ENCODE measurements at places on chromosomes 11 and 22.

- no peak for ATAC-seq
These were observed 8.7 kb downstream of the SBF2 start for GRCh38 chr11:10285148-10285802.

DNA sequence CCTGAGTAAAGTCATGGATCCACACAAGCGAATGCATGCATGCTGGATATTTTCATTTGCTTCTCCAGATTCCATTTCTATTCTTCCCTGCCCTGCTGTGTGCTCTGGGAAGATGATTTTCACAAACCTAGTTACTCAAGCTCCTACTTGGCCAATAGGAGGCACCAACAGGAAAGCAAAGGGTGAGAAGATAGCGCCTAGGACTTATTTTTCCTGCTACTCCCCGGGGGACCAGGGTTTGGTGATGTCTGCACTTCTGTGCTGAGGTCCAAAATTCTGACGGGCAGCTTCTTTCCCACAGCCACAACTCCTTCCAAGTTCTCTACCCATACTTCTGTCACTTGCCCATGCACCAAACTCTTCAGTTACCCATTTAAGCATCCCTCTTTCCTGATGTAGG lies 509.3 kb upstream of the TENM4 start:
- ATAC-seq = no peak

GRCh38 chr11:17777086-17777737 lies 42.6 kb downstream of the KCNC1 start:
- no peak for ATAC-seq

- ATAC-seq = peak; percentile 39
These were observed 209.5 kb downstream of the NTM start for GRCh38 chr11:131579932-131580387.

- ATAC-seq = no peak
These were observed 6.9 kb upstream of the MUC5AC start for GRCh38 chr11:1150769-1151365.

DNA sequence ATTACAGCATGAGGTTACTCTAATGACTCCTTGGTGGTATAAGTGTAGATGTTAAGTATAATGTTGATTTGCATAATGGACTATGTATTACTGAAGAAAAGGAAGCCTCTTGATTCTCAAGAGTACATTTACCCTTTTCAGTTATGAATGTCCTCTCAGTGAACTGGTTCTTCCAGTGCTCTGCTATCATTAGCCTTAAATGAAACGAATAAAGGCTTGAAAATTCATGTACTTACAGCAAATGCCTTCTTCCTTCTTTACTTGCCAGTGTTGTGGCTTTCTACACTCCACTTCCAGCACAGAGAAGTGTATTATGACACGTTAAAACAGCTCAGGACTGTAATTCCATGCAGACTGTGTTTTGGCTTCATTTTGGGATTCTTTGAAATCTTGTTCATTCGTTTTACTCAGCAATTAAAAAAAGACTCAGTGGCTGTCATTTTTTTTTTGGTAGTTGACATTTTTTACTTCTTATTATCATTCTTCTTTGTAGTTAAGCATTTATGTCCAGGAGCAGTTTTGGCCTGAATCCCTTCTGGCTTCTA lies 96.9 kb downstream of the MTMR3 start:
- ATAC-seq = peak; percentile 36

DNA sequence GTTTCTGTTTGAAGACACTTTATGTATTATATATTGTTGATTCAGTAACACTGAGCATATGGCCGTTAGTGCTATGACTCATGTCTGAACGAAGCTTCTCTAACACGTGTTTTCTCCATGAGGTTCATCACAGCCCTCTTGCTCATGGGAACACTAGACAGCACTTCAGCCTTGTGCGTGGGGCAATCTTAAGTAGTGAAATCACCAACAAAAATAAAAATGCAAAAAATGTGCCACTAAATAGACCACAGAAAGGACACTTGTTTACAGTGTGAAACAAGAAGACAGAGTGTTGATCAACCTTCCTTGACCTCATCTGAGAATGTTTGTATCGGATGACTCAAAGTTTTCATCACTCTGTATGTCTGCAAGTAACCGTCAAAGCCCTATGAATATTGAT lies 94.5 kb downstream of the FDX1 start:
- peak; percentile 39 for ATAC-seq

GRCh38 chr11:102762361-102762767 lies 18.1 kb downstream of the MMP10 start:
- ATAC-seq = peak; percentile 63

DNA sequence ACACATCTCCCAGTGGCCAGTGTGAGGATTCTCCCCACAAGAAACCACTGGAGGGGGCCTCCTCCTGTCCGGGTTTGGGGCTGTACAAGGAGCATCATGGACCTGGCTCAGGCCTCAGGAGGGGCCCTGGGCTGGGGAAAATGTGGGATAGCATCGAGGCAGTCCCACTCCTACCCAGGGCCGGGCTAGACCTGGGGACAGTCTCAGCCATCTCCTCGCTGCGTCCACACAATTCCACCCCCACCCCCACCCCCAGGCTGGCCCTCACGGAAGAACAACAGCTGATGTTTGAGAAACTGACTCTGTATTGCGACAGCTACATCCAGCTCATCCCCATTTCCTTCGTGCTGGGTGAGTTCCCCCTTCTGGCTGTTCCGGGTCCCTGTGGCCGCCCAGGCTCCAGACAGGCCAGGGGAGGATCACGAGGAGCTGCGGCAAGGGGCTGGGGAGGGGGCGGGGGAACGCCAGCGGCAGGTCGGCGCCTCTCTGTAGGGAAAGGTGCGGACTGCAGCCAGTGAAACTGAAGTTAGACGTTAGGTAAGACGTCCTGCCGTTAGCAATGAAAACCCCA lies 4.8 kb downstream of the BEST1 start:
- ATAC-seq = peak; percentile 46

DNA sequence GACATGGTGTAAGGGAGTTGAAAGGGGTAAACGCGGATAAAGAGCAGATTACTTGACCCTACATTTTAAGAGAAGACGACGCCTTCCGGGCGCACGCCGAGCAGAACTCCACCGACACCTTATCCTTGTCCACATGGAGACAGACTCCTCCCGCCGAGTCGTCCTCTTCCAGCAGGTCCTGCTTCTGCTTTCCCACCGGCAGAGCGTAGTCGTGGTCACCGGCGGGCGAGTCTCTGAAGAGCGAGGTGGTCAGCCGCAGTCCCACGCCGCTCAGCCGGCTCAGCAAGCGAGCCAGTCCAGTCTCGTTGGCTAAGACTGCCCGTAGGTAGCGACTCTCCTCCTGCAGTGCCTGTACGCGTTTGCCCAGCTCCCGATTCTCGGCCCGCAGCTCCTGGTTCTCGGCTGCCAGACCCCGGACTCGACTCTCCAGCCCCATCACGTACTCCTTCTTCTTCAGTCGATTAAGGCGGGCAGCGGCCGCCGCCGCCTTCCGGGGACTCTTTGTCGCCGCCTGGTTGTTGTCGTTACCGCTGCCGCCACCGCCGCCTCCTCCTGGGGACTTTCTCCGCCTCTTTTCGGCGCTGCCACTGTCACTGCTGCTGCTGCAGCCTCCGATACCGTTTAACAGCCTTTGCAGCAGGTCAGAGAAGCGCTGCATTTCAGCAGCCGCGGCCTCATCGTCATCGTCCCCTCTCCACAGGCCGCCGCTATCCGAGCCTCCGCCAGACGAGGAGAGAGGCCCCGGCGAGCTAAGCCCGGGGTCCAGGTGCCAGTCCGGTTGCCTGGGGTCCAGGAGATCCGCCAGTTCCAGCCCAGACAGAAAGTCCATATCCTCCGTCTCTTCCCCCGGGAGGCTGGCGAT lies 945 bp downstream of the CREBZF start:
- peak; percentile 71 for ATAC-seq

DNA sequence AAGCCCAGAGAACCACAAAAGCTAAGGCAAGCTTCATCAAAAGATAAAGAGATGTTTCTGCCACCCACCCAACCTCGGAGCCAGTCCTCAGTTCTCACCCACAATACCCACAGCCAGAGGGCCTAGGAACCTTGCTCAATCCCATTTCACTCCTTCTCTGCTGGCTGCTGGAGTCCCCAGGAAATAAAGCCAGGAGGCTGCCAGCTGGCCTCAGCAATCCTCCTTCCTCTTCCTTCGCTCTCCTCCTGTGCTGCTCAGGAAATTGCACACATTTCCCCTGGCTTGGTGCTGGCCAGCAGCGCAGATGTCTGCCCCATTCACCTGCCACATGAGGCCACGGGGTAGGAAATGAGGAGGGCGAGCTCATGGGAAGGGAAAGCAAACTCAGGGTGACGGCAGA lies 91.8 kb upstream of the LDLRAD3 start:
- no peak for ATAC-seq

DNA sequence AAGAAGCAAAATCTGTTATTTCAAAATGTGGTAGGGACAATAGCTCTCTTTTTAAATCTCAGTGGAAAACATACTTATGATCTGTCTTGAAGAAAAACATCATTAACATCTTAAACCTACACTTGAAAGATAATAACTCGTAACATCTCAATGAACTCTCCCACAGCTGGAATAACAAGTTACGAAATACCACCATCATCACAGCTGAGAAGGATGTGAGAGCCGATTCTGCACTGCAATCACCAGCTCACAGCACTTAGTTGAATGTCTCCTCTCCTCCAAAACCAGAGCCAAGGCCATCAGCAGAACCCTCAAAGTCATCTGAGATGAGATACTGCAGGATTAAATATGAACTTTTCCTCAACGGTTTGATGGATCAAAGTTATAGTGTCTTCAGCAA lies 124.3 kb downstream of the ARHGAP20 start:
- ATAC-seq = no peak

DNA sequence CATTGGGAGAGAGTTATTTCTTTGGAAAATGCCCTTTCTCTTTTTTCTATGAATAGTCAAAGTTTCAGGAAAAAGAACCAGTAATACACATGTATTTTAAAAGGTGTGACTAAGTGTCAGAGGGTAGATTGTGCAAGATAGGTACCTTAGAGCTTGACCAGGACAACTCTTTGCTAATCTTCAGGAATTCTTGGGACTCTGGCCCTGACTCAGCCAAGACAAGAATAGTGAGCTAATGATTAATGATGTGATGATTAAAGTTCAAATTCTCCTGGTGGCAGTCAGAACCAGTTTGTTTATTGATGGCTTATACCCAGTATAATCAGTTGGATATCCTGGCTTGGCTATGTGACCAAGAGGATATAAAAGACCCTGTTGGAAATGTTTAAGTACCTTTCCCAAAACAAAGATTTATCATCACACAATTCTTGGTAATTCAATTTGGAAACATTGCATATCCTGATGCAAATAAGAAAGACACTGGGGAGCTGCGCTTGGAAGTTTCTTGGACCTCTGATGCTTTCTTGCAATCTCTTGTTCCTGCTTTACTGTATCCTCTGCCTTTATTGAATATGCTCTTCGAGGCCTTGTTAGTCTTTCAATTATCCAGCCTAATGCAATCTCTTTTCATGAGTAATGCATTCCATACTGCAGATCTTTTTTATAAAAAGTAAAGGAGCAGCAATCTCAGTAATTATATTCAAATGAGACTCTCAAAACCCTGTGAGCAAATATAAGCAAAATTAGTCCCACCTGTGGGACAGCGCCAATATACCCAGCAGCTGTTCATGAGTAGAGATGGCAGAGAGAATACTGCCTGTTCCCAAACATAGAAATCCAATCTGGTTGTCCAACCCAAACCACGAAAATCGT lies 48.0 kb upstream of the CEP126 start:
- peak; percentile 70 for ATAC-seq

DNA sequence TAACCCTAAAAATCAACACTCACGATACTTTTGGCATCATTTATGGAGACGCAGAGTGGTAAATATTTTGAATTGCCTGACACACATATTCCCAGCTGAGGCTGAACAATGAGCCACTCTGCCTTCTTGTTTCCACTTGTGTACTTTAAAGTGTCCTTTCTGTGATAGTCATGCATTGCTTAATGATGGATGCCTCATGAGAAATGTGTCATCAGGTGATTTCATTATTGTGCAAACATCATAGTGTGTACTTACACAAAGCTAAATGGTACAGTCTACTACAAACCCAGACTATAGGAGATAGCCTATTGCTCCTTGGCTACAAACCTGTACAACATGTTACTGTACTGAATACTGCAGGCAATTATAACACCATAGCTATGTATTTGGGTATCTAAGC lies 44.2 kb downstream of the MRE11 start:
- ATAC-seq = peak; percentile 100

GRCh38 chr11:61472282-61472681 lies 36.3 kb upstream of the LRRC10B start:
- no peak for ATAC-seq

DNA sequence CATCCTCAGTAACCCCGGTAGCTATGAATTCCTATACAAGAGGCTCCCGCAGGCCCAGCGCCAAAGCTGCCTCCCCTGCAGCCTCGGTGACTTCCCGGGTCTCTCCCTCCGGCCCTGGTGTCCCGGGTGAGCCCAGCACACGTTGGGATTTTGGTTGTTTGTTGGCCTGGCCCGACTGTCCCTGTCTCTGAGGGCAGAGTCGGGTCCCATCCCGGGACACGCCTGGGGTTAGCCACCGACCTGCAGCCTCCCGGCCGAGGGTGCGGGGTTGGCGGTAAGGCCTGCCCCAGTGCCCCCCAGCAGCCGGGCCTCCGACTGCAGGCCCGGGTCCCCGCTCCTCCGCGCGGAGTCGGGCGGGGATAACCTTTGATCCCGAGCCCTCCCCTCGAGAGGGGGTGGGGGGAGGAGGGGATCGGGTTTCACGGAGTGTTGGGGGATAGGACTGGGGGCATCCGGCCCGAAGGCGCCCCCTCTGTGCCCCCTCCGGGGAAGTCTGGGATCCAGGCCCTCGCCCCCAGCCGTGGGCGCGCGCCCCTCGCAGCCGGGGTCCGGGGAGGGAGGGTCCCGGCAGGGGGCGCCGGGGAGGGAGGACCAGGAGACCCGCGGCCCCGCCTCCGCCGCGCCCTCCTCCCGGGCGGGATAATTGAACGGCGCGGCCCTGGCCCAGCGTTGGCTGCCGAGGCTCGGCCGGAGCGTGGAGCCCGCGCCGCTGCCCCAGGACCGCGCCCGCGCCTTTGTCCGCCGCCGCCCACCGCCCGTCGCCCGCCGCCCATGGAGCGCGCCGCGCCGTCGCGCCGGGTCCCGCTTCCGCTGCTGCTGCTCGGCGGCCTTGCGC lies at the start of gene FBLN1:
TSS of gene FBLN1 (plus strand) at position 669 of the 835 bp plus-strand sequence. CDS start at position 772, 103 bp downstream.
- ATAC-seq = peak; percentile 23

DNA sequence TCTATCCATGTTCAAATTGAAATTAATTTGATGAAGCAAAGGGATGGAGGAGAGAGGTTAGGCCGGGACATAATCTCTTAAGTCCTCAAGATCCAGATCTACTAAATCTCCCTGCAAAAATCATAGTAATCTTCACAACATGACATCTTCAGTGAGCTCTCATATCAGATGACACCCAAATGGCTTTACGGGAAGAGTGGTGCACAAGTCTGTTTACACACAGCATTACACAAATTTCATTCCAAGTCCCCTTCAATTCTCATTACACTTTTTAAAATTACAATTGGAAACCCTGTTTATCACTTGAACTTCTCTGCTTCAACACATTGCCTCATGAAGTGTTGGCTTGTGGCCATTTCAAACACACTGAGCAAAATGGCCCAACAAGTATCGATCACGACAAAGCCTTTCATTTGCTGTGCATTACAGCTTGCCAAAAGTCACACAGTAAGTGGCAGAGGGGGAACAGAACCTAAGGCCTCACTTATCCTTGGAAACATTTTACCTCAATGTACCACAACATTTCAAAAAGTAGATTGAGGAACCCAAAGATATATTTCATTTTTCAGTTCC lies 17.9 kb upstream of the TPH1 start:
- no peak for ATAC-seq
